ENCODE measurements at places on chromosomes 4 and X. TPM values are rescaled to one million over a fixed set of nuclear protein-coding genes. Genes with fewer than 3 reads are reported as not detected.
A peak's percentile ranks its signal among the peaks of the same experiment; 100 is the strongest.

GRCh38 chrX:21934414-21934813, 6.1 kb upstream of the SMS start:
- no peaks in the 10 kb centered on the region for H3K4me1 ChIP-seq
- H3K27me3 ChIP-seq, result no peaks in the 10 kb centered on the region
- no peak overlapping the region for H3K27ac ChIP-seq
- H3K4me3 ChIP-seq, result no peak overlapping the region
- DNase-seq, result no peak

- no peak for DNase-seq
- H3K4me1 ChIP-seq, result no peaks in the 10 kb centered on the region
- H3K36me3 ChIP-seq, result no peaks in the 10 kb centered on the region
- no peaks in the 10 kb centered on the region for H3K27me3 ChIP-seq
- no peak overlapping the region for H3K27ac ChIP-seq
- no peak overlapping the region for H3K4me3 ChIP-seq
Observed at GRCh38 chr4:95524184-95524583, 24.6 kb downstream of the UNC5C start.

- H3K36me3 ChIP-seq, result no peaks in the 10 kb centered on the region
- no peak overlapping the region for H3K27ac ChIP-seq
- DNase-seq, result no peak
- H3K27me3 ChIP-seq, result no peaks in the 10 kb centered on the region
- H3K4me1 ChIP-seq, result no peaks in the 10 kb centered on the region
Observed at GRCh38 chrX:34546366-34546765, 110.7 kb downstream of the TMEM47 start.

DNA sequence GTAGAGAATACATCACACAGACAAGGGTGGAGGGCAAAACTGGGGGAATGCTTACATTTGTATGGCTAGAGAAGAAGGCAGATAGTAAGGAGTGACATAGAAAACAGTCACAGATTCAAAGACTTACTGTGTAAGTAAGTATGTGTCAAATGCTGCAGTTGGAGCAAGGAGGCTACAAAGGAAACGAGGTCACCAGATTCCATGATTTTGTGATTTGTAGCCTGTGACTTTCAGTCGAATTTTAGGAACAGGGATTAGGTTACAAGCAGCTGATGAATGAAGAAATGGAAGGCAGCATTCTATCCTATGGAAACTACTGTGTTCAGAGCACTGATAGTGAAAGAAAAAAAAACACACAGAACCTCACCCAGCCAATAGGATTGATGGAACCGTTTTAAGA, 407.9 kb downstream of the IL15 start:
- DNase-seq, result no peak
- H3K4me3 ChIP-seq, result no peak overlapping the region
- H3K4me1 ChIP-seq, result no peaks in the 10 kb centered on the region
- no peaks in the 10 kb centered on the region for H3K27me3 ChIP-seq

DNA sequence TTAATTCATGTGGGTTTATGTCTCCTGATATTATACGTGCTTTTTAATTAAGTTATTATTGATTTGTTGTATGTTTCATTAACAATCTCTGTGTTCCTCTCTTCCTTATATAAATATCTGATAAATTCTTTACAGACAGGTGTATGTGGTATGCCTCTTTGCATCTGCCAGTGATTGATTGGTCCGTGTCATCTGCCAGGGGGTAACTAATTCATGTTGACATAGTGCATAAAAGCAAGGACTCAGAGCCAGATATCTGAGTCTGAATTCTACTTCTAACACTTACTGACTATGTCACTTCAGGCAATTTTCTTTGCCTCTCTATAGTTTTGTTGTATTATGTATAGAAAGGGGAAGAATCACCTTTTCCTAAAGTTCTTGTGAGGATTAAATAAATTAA, 5.2 kb upstream of the AMBN start:
- no peak overlapping the region for H3K4me3 ChIP-seq
- no peak for DNase-seq
- H3K27ac ChIP-seq, result no peak overlapping the region
- no peaks in the 10 kb centered on the region for H3K27me3 ChIP-seq
- no peaks in the 10 kb centered on the region for H3K4me1 ChIP-seq
- no peaks in the 10 kb centered on the region for H3K36me3 ChIP-seq

GRCh38 chrX:96798982-96799381, 84.7 kb upstream of the RPA4 start:
- H3K4me1 ChIP-seq, result no peaks in the 10 kb centered on the region
- no peaks in the 10 kb centered on the region for H3K36me3 ChIP-seq
- H3K27ac ChIP-seq, result no peak overlapping the region
- H3K27me3 ChIP-seq, result no peaks in the 10 kb centered on the region

DNA sequence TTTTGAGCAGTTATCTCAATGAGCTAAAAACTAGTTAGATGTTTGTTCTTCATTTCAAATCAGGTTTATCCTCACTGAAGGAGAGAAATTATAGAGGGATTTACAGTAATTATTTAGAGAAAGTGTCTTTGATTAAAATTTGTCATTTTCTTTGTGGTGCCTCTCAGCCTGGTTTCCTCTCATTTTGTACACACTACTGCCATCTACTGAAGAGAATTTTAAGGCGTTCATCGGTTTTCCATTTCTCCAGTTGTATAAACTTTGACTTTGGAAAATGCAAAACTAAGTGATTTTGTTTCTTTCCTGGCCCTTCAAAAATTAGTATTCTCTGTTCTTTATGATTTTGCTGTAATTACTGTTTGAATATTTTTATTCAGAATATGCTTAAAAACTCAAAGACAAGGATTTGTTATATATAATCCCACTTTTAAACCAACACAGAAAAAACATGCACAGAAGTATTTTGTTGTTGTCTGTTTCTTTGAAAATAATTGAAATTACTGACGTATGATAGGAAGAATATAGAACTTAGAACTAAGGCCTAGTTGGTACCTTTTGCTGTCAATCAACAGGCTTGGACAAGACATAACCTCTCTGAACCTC, 34.4 kb upstream of the ANXA3 start:
- H3K27me3 ChIP-seq, result no peaks in the 10 kb centered on the region
- no peaks in the 10 kb centered on the region for H3K4me1 ChIP-seq
- DNase-seq, result peak; percentile 31
- H3K27ac ChIP-seq, result no peak overlapping the region
- no peaks in the 10 kb centered on the region for H3K36me3 ChIP-seq
- no peak overlapping the region for H3K4me3 ChIP-seq

Gene SLC10A7
- polyA plus RNA-seq, result 0.81 TPM

Gene FRMD7
- not detected for polyA plus RNA-seq

DNA sequence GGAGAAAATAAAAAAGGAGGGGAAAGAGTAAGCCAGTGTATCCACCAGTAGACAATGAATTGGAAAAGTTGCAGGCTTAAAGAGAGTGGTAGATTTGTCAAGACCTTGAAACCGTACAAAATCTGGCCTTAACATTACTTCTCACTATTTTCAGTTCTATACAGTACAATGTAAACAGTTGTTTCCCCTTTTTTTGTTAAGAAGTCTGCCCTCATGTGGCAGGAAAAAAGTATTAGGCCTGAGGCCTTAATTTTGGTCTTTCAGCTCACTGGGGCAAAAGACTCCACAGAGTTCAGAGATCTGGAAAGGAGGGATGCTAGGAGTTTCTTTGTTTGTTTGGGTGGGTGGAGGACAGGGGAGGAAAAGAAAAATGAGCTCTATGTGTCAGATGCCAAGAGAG, 92.8 kb upstream of the CCDC160 start:
- DNase-seq, result no peak
- no peak overlapping the region for H3K4me3 ChIP-seq
- no peaks in the 10 kb centered on the region for H3K27me3 ChIP-seq
- no peak overlapping the region for H3K27ac ChIP-seq

- H3K27ac ChIP-seq, result no peak overlapping the region
- no peak for DNase-seq
- H3K4me1 ChIP-seq, result no peaks in the 10 kb centered on the region
- H3K27me3 ChIP-seq, result no peaks in the 10 kb centered on the region
Observed at GRCh38 chr4:116942315-116942714, 143.1 kb downstream of the TRAM1L1 start.

Gene CLCN4
- polyA plus RNA-seq, result under 0.01 TPM

DNA sequence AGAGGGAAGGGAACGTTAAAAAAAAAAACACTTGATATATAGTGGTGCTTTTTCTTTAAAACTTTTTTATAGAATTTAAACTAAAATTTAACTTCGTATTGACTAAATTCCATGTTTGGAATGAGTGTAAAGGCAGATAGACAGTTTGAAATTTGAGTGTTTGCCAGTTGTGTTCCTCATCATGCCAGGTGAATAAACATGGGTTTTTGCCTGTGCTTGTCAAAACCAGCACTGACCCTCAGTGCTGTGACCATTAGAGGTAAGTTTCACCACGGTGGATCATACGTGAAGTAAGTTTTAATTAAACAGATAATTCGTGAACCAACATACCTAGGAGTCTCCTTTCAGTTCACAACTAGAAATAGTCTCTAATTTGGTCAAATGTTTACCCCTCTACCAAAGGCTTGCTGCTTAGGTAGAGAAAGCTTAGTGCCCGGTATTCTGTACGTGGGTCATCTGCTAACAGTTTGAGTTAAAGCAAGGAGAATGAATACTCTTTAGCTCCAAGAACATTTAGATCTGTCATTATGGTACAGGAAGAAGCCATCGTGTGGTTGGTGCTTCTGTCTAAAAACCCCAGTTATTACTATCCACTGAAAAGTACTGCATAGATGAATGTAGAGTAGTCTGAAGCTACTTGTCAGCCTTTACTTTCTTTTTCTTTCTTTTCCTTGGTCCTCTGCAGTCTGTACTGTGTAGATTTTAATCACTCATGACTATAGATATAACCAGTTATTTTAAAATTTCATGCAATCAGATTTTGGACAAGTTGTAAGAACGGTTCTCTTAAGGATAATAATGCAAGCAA, 32.7 kb downstream of the KIAA0232 start:
- no peaks in the 10 kb centered on the region for H3K36me3 ChIP-seq
- no peaks in the 10 kb centered on the region for H3K4me1 ChIP-seq
- H3K27ac ChIP-seq, result no peak overlapping the region
- DNase-seq, result no peak

Gene CORIN
- polyA plus RNA-seq, result 0.16 TPM

- peak; percentile 20 for DNase-seq
- no peak overlapping the region for H3K4me3 ChIP-seq
- H3K27me3 ChIP-seq, result no peaks in the 10 kb centered on the region
- no peaks in the 10 kb centered on the region for H3K4me1 ChIP-seq
Observed at GRCh38 chrX:72021975-72022374, 109.7 kb downstream of the RTL5 start.

- H3K4me3 ChIP-seq, result no peak overlapping the region
- DNase-seq, result no peak
- no peaks in the 10 kb centered on the region for H3K36me3 ChIP-seq
- no peak overlapping the region for H3K27ac ChIP-seq
- H3K27me3 ChIP-seq, result no peaks in the 10 kb centered on the region
Observed at GRCh38 chr4:18636001-18636585, 614.5 kb upstream of the LCORL start.

DNA sequence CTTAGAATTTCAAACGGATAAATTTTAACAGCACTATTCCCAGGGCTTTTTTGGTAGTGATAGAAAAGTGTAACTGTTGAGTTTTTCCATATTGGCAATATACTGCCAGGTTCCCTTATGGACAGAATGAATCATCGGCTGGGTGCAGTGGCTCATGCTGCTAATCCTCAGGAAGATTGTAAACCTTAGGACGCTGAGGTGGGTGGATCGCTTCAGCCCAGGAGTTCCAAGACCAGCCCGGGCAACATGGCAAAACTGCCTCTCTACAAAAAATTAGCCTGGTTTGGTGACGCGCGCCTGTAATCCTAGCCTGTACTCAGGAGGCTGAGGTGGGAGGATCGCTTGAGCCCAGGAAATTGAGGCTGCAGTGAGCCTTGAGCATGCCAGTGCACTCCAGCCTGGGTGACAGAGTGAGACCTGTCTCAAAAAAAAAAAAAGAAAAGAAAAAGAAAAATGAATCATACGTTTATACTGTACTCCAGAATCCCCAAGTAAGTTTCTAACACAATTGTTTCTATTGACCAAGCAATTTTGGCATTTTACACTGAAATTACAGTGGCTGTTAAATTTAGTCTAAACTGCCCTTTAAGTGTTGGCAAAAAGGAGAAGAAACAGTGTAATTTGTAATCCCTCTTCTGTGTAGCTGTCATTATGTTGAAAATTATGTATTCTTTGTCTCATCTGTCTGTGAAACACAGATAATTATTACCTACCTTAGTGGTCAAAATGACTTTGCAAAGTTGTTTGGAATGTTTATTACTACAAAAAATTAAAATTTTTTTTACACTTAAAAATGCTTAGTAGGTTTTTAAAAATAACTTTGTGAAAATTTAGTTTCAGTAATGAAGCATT, 1.8 kb downstream of the SLC30A9 start:
- H3K36me3 ChIP-seq, result no peaks in the 10 kb centered on the region
- H3K4me3 ChIP-seq, result no peak overlapping the region
- peaks cover 5% of the 10 kb centered on the region for H3K4me1 ChIP-seq
- DNase-seq, result peak; percentile 52
- H3K27ac ChIP-seq, result no peak overlapping the region

- H3K27me3 ChIP-seq, result no peaks in the 10 kb centered on the region
- H3K36me3 ChIP-seq, result no peaks in the 10 kb centered on the region
- no peaks in the 10 kb centered on the region for H3K4me1 ChIP-seq
- no peak overlapping the region for H3K4me3 ChIP-seq
- no peak overlapping the region for H3K27ac ChIP-seq
Observed at GRCh38 chrX:135463937-135464336, 42.2 kb downstream of the SMIM10L2A start.

GRCh38 chr4:7414736-7415510, 19.8 kb downstream of the PSAPL1 start:
- H3K27me3 ChIP-seq, result no peaks in the 10 kb centered on the region
- H3K4me3 ChIP-seq, result no peak overlapping the region
- no peak overlapping the region for H3K27ac ChIP-seq
- no peaks in the 10 kb centered on the region for H3K36me3 ChIP-seq
- no peaks in the 10 kb centered on the region for H3K4me1 ChIP-seq
- no peak for DNase-seq

- DNase-seq, result peak; percentile 96
- peaks cover 9% of the 10 kb centered on the region for H3K4me1 ChIP-seq
- H3K27me3 ChIP-seq, result no peaks in the 10 kb centered on the region
- H3K4me3 ChIP-seq, result peak within 1 kb of the TSS; percentile 63
- no peaks in the 10 kb centered on the region for H3K36me3 ChIP-seq
Observed at GRCh38 chr4:151014521-151015458, at the start of gene LRBA. Gene LRBA (minus strand): TSS chr4:151015284. CDS start chr4:151014642, 642 bp downstream.

Gene APOO
- polyA plus RNA-seq, result 15.7 TPM

DNA sequence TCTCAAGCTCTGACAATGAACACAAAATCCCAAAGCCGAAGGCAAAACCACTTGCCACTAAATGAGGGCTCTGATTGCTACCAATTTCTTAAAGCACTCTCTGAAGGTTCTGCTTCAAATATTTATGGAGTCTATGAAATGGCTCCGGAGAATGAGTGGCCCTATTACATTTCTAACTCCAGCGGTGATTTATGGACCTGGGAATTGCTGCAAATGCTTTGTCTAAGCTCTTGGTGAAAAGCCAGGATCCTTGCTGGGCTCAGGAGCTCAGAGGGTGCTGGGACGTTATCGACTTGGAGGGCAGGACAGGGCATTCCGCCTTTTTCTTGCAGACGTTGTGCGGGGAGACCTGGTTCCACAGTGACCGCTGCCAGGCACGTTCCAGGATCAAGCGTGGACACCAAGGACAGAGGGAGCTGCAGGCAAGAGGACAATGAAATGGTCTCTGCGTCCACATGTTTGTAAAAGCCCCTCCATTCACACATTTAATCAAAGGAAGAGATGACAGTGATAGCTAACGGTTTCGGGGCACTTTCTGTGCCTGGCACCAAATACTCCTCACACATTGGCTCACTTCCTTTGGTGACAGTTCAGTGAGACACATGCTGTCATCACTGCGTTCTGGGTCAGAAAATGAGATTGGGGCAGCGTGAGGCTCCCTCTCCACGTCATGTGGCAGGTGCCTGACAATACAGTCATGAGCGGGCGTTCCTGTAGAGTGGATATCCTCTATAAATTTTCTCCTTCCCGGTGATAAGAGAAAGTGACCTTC, 58.8 kb downstream of the C4orf50 start:
- H3K4me1 ChIP-seq, result no peaks in the 10 kb centered on the region
- no peak overlapping the region for H3K4me3 ChIP-seq
- H3K27me3 ChIP-seq, result no peaks in the 10 kb centered on the region
- no peak overlapping the region for H3K27ac ChIP-seq

Gene COL4A5
- polyA plus RNA-seq, result 1.8 TPM

Measured in small intestine (tissue), 16 donors.